ENCODE measurements at places on chromosomes 3 and 15.

- no peak for DNase-seq
Measured at GRCh38 chr15:48555241-48555881, 90.1 kb downstream of the FBN1 start.

DNA sequence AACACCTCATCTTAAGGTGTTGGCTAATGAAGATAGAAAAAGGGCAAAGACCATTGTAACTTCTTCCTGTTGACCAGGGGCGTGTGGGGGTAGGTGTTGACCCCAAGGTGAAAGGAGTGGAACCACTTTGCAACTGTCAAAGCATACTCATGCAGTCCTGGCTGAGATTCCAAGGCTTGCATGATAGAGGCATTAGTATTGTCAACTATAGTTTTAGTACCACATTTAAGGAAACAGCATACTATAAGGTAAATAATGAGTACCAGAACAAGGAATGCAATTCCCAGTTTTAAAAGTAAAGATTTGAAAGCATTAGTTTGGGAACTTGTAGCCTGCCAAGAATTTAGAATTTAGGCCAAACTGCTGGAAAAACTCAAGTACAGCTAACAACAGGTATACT lies 27.8 kb upstream of the ADGRG7 start:
- no peak for DNase-seq

DNA sequence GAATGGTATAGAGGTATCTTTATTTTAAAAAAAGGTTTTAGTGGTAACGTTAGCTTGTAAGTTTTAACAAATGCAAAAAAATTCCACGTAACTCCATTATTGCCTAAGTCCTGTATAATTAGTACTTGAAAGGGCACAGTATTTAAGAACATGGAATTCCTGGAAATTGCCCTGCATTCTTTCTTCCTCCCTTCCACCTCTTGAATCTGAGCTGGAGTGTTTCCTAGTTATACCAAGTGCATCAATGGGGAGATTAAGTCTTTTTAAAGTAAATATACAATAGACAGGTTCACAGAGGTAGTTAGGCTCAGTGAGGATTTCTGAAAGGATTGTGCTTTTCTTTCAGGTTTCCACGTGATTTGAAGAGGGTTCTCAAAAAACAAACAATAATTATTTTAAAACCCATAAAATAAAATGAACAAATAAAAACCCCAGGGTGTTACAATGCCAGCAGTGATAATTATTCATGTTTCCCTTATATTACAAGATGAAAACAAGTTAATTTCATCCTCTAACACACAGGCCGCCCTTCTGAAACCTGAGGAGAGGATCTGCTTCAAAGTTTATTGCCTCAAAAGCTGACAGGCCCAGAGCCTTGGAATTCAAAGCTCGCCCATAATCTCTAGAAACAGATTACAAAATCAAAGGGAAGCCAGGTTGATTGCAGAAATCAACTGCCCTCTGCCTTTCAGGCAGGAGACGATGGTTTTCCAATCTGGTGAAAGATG lies 128.8 kb upstream of the LMOD3 start:
- no peak for DNase-seq

- DNase-seq, result no peak
Measured at GRCh38 chr3:141764045-141764444, 837 bp downstream of the GRK7 start.

- no peak for DNase-seq
Measured at GRCh38 chr15:68205558-68205944, 419 bp upstream of the CALML4 start.
